ENCODE measurements at places on chromosomes 11 and 22. TPM values are rescaled to one million over a fixed set of nuclear protein-coding genes. Genes with fewer than 3 reads are reported as not detected.

DNA sequence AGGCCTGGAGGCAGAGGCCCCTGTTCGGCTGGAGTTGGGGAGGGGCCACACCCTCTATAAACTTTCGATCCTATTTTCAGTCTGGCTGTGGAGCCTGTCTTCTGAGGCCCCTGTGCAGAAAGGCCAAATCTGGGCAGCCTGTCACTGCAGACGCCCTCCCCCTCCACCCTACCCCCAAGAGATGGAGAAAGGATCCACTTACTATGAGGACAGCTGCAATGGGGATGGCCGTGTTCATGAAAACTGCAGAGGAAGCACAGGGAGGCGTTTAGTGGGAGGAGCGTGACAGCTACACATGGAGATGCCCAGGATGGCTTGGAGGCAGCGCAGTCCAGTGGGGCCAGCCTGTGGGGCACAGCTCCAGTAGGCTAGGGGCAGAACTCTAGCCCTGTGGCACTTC, 43.5 kb upstream of the KCNJ11 start:
- DNase-seq: no peak
- H3K36me3 ChIP-seq: no peaks in the 10 kb centered on the region
- no peak overlapping the region for H3K4me3 ChIP-seq
- no peaks in the 10 kb centered on the region for H3K4me1 ChIP-seq

GRCh38 chr22:40509401-40510134, 127.0 kb downstream of the MRTFA start:
- peaks cover 2% of the 10 kb centered on the region for H3K4me1 ChIP-seq
- no peaks in the 10 kb centered on the region for H3K27me3 ChIP-seq
- H3K27ac ChIP-seq: no peak overlapping the region
- no peak for DNase-seq
- H3K4me3 ChIP-seq: no peak overlapping the region

DNA sequence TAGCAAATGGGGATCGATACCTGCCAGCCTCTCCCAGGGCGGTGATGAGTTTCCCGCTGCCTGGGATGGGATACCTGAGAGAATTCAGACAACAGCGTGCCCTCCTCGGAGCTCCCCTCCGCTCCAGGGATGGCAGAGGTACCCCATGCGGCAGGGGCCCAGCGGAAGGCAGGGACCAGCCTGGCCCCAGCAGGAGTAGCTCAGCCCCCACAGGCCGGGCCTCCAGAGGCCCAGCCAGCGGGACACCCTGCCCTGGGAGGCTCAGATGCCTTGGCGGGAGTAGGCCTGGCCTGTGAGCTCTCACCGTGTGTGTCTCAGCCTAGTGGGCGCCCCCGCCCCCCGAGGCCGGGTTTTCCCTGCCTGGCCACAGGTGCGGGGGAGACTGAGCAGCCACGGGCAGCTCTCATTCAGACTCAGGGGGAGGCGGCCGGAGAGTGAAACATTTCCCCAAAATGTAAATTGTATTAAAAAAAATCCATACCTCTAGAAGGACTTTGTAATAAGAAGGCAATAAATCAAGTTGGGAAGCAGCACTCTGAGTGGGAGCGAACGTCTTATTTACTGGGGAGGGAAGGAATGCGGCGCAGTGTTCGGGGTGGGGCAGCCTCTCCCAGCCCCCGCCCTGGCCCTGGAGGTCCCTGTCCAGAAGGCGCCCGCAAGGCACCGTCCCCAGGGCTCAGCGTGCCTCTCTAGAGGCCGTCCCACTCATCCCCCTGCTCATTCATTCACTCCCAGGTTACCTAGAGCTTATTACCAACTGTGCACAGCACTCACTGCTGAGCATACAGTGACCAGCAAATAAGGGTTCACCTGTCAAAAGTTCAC, 888.0 kb downstream of the BRD1 start:
- H3K4me3 ChIP-seq: no peak overlapping the region
- H3K27ac ChIP-seq: no peak overlapping the region
- H3K4me1 ChIP-seq: no peaks in the 10 kb centered on the region
- no peaks in the 10 kb centered on the region for H3K36me3 ChIP-seq
- DNase-seq: no peak

DNA sequence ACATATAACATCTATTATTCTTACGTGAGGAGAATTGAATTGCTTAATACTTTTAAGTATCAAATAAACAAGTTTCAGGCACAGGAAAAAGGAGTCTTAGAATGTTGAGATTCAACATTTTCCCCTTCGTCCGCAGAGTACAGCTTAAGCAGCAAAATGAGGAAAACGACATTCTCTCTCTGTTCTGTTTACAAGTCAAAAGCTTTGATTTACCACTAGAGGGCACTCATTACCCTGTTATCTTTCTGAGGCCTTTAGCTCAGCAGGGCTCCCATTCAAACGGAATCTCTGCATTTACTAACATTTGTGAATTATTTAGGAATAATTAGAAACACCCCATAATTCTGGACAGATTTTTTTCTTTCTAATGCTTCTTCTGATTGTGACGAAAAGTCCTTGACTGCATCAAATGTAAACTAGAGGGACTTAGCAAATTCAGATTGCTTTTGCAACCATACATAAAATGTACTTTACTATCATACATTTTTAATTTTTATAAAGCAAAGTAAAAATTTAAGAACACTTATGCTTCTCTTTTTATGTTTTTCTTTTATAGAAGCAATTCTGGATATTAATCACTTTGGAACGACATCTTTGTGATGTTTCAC, 75.0 kb downstream of the JRKL start:
- no peak for DNase-seq
- H3K27ac ChIP-seq: no peak overlapping the region
- no peaks in the 10 kb centered on the region for H3K4me1 ChIP-seq
- no peak overlapping the region for H3K4me3 ChIP-seq
- no peaks in the 10 kb centered on the region for H3K27me3 ChIP-seq

GRCh38 chr11:132712466-132712865, 819.8 kb downstream of the OPCML start:
- H3K4me3 ChIP-seq: no peak overlapping the region
- H3K27ac ChIP-seq: no peak overlapping the region
- no peak for DNase-seq
- no peaks in the 10 kb centered on the region for H3K27me3 ChIP-seq
- no peaks in the 10 kb centered on the region for H3K36me3 ChIP-seq

DNA sequence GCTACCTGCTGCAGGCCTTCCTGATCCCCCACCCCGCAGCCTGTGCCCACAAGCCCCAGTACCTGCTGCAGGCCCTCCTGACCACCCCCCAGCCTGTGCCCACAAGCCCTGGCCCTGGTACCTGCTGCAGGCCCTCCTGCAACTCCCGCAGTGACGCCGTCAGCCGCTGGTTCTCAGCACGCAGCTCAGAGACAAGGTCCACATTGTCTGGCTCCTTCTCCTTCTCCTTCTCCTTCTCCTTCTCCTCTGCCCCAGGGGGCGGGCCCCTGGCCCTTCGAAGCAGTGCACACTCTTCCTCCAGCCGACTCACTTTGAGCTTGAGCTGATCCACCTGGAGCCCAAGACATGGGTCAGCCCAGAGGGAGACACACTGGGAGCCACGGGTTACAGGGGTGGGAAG, 9.1 kb downstream of the CARD10 start:
- H3K36me3 ChIP-seq: no peaks in the 10 kb centered on the region
- no peak overlapping the region for H3K27ac ChIP-seq
- H3K4me1 ChIP-seq: no peaks in the 10 kb centered on the region
- no peak for DNase-seq

GRCh38 chr11:83023410-83023809, 48.3 kb downstream of the RAB30 start:
- H3K4me3 ChIP-seq: no peak overlapping the region
- no peak overlapping the region for H3K27ac ChIP-seq
- H3K36me3 ChIP-seq: no peaks in the 10 kb centered on the region
- no peak for DNase-seq
- H3K4me1 ChIP-seq: peaks cover 3% of the 10 kb centered on the region

DNA sequence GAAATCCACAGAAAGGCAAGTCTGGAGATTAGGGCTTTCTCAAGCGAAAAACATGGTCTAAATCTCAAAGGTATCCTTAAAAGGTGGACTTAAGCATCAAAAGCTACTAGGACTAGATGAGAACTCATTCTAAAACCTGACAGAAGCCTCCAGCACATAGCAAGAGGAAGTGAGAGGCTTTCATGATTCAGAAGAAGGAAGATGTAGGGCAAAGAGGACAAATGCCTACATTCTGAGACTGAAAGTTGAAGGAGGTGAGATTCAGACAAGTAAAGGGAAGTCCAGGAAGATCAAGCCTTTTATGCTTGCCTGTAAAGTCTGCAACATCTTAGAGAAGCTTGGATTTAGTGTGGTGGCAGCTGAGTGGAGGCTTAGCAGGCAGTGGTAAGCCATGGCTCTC, 98.9 kb downstream of the PGR start:
- no peak overlapping the region for H3K27ac ChIP-seq
- DNase-seq: no peak
- no peaks in the 10 kb centered on the region for H3K4me1 ChIP-seq
- no peak overlapping the region for H3K4me3 ChIP-seq
- H3K36me3 ChIP-seq: no peaks in the 10 kb centered on the region

SLC29A2 gene
- 8.5 TPM for total RNA-seq

LIF gene
- total RNA-seq: 1.4 TPM

KRTAP5-9 gene
- total RNA-seq: not detected
